T-helper 17 cell (primary cell): ENCODE measurements at places on chromosomes 13 and 19. TPM values are rescaled to one million over a fixed set of nuclear protein-coding genes. Genes with fewer than 3 reads are reported as not detected.

DNA sequence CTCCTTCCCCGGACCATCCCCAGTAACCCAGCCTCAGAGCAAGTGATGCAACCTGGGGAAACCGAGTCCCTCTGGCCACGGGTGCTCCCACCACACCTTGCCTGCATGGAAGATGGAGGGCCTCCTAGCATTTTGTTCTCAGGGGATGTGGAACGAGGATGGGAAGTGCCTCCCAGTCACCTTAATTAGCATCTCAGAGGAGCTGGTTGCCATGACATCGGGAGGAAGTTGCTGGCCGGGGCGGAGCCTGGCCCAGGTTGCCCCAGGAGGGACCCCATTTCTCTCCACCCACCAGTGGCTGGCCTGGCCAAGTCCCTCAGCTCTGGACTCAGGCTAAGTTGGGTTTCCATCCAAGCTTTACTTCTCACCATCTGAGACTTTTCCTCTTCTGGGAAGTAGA, 24.1 kb upstream of the PTPRS start:
- H3K36me3 ChIP-seq: peaks cover 2% of the 10 kb centered on the region
- H3K4me3 ChIP-seq: no peak overlapping the region
- no peak overlapping the region for H3K27ac ChIP-seq
- H3K27me3 ChIP-seq: peaks cover 11% of the 10 kb centered on the region
- H3K4me1 ChIP-seq: no peaks in the 10 kb centered on the region
- no peak for DNase-seq

DNA sequence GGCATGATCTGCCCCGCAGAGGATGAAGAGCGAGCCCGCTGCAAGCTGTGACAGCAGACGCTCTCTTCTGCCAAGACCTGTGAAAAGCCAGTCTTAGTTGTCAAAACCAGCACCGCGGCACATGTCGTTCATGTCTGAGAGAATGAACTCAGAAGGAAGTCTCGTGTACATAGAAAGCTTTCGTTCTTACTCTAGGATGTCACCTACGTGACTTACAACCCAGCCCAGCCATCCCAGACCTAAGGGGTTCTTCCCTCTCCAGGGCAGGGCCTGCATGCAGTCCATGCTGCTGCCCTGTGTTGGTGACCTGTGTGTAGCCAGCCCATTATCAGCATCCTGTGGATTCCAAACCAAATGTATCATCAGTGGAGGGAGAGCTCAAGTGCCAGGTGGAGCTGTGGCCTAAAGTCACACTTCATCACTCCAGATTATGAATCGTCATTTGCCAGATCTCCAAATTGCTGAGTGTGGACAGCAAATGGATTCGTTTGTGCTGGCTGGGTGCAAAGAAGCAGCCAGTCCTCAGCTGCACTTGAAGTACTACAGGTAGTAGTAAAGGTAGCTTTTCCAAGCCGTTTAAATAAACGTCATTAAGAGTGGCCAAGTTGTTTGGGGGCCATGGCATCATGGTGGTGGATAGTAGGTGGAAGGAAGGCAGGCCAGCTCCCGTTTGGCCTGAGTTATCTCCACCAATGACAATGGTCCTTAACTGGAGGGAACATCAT, 73.9 kb upstream of the GPR183 start:
- H3K27me3 ChIP-seq: no peaks in the 10 kb centered on the region
- DNase-seq: no peak
- peak overlapping the region; percentile 85 for H3K4me3 ChIP-seq

GRCh38 chr13:26558074-26558805, 757 bp downstream of the WASF3 start:
- peaks cover 6% of the 10 kb centered on the region for H3K4me1 ChIP-seq
- H3K27me3 ChIP-seq: peaks cover 41% of the 10 kb centered on the region
- no peak for DNase-seq
- no peaks in the 10 kb centered on the region for H3K36me3 ChIP-seq

DNA sequence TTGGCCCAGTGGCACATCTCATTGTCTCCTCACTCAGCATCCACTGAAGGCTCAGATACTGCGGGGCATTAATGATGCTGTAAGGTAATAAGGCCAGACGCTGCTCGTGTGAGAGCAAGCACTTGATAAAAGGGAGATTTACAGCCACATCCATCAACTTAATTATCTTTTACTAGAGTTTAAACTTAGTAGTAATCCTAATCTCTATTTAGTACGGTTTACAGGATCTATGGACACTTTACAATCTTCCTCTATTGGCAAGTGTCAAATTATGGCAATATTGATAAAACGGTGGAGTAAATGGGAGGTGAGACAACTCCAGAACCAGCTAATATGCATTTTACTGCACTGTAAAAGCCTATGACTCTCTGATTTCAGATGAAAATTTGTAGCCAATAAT, 192.7 kb upstream of the GPR12 start:
- DNase-seq: no peak
- no peaks in the 10 kb centered on the region for H3K36me3 ChIP-seq
- no peak overlapping the region for H3K4me3 ChIP-seq
- H3K4me1 ChIP-seq: peaks cover 3% of the 10 kb centered on the region
- H3K27ac ChIP-seq: no peak overlapping the region

GRCh38 chr13:110965038-110965754, 50.3 kb upstream of the ANKRD10 start:
- no peaks in the 10 kb centered on the region for H3K36me3 ChIP-seq
- no peaks in the 10 kb centered on the region for H3K4me1 ChIP-seq
- no peak for DNase-seq

DNA sequence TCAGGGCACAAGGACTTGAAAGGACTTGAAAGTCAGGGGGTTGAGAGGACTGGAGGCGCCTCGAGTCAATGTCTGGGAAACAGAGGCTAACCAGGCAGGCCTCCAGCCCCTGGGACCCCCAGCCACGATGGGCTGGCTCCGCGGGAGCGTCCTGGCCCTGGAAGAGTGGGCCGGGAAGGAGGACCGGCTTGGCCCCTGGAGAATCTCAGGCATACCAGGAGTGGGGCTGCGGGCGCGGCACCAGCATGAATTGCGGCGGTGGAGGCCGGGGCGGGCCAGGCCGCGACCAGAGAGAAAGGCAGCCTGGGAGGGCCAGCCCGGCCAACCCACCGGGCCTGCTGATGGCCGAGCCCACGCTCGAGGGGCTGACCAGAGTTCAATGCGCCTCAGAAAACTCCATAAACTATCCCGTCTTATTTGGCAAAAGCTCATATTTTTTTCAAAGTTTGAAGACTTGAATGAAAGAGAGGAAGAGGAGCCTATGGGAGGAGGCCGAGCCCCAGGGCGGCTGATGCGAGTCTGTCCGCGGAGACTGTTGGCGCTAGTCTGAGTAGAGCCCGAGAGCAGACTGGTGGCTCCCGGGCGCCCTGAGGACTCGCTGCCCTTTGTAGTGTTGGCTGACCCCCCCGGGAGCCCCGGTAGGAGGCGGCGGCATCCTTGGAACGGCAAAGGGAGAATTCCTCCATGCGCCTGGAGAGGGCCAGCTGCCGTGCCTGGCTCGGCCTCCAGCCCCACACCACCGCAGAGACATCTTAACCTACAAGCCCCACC, 68.0 kb downstream of the MLLT1 start:
- DNase-seq: no peak
- H3K4me3 ChIP-seq: no peak overlapping the region
- H3K36me3 ChIP-seq: no peaks in the 10 kb centered on the region
- H3K27ac ChIP-seq: no peak overlapping the region
- H3K4me1 ChIP-seq: no peaks in the 10 kb centered on the region

DNA sequence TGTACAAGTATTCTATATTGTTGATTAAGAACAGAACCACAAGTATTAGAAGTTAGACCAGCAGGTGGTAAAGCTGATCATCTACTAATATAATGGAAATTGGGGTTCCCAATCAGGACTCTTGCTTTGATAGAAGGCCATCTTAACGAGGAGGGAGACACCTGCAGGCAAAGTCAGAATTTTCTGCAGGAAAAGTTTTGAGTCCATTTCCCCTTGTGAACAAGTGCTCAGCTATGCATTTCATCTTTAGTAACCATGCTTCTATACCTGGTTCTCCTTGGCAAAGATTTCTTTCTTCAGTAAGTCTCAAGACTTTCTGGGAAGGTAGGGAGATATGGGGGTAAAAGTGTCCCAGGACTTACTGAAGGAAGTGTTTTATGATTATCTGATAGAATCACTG, 36.1 kb upstream of the USPL1 start:
- no peak for DNase-seq
- H3K4me1 ChIP-seq: peaks cover 26% of the 10 kb centered on the region
- H3K4me3 ChIP-seq: no peak overlapping the region
- H3K27me3 ChIP-seq: no peaks in the 10 kb centered on the region
- no peak overlapping the region for H3K27ac ChIP-seq
- peaks cover 3% of the 10 kb centered on the region for H3K36me3 ChIP-seq

GRCh38 chr13:29679396-29680053, 84.0 kb upstream of the SLC7A1 start:
- DNase-seq: no peak
- H3K27ac ChIP-seq: no peak overlapping the region
- H3K27me3 ChIP-seq: peaks cover 42% of the 10 kb centered on the region
- peaks cover 4% of the 10 kb centered on the region for H3K36me3 ChIP-seq

The SMAD9 gene
- not detected for total RNA-seq

The TRAPPC2B gene
- total RNA-seq: 9.5 TPM

The BBC3 gene
- total RNA-seq: 32.4 TPM

The FCHO1 gene
- 71.9 TPM for total RNA-seq

The ICAM5 gene
- total RNA-seq: 0.10 TPM
